CD4-positive, alpha-beta T cell (primary cell): ENCODE measurements at places on chromosomes 13 and 19. TPM values are rescaled to one million over a fixed set of nuclear protein-coding genes. Genes with fewer than 3 reads are reported as not detected.

GFY gene
- total RNA-seq, result not detected

PLIN4 gene
- total RNA-seq, result not detected

ZNF296 gene
- 2.4 TPM for total RNA-seq

CATSPERD gene
- not detected for total RNA-seq

ZNF773 gene
- total RNA-seq, result 20.3 TPM

NUP58 gene
- 60.9 TPM for total RNA-seq

C1QTNF9 gene
- total RNA-seq, result not detected

F2RL3 gene
- total RNA-seq, result not detected

IRGC gene
- not detected for total RNA-seq

SULT2A1 gene
- not detected for total RNA-seq

ZNF331 gene
- total RNA-seq, result 428 TPM

IZUMO2 gene
- not detected for total RNA-seq

CLEC17A gene
- not detected for total RNA-seq

GRCh38 chr13:43428545-43429296 is 358.1 kb downstream of the ENOX1 start:
- no peak overlapping the region for H3K27ac ChIP-seq
- no peaks in the 10 kb centered on the region for H3K36me3 ChIP-seq
- no peaks in the 10 kb centered on the region for H3K4me1 ChIP-seq
- no peak for DNase-seq
- H3K4me3 ChIP-seq, result no peak overlapping the region
- no peaks in the 10 kb centered on the region for H3K27me3 ChIP-seq

GRCh38 chr13:33496336-33496735 is 210.8 kb upstream of the STARD13 start:
- DNase-seq, result no peak
- H3K4me1 ChIP-seq, result no peaks in the 10 kb centered on the region
- no peak overlapping the region for H3K27ac ChIP-seq
- H3K4me3 ChIP-seq, result no peak overlapping the region
- no peaks in the 10 kb centered on the region for H3K27me3 ChIP-seq

- peaks cover 63% of the 10 kb centered on the region for H3K4me1 ChIP-seq
- peaks cover 17% of the 10 kb centered on the region for H3K36me3 ChIP-seq
- DNase-seq, result no peak
- no peak overlapping the region for H3K27ac ChIP-seq
Measured at GRCh38 chr13:40963927-40964326, 55.2 kb downstream of the ELF1 start.

DNA sequence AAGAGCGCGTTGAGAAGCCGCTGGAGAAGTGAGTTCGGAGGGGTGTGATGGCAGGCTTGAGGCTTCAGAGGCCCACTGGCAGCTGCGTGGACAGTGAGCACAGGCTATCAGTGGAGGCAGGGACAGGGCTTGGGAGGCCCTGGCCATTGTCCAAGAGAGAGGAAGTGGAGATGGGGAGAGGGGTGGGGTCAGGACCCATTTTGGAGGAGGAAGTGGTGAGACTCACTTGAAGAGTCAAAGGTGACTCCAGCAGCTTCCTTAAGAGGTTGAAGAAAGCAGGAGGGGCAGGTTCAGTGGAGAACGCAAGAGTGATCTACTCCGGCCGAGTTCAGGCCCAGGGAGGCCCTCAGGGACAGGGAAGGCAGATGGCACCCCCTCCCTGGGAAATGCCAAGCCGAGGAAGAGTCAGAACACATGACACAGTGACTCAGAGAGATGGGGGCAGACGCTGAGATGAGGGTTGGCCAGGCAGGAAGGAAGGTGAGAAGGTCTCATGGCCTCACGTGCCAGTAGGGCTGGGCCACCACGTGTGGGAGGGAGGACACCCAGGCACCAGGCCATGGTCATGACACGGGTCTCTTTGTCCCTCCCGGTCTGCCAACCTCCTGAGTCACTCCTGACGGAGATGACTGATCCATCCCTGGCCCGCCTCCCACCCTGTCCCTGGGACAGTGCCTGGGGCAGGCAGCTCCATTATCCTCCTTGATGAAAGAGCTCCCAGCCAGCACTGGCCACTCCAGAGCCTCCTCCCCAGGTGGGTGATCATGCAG is 10.1 kb upstream of the CD22 start:
- no peaks in the 10 kb centered on the region for H3K27me3 ChIP-seq
- no peak for DNase-seq
- no peaks in the 10 kb centered on the region for H3K36me3 ChIP-seq
- no peak overlapping the region for H3K27ac ChIP-seq
- H3K4me1 ChIP-seq, result peaks cover 13% of the 10 kb centered on the region

DNA sequence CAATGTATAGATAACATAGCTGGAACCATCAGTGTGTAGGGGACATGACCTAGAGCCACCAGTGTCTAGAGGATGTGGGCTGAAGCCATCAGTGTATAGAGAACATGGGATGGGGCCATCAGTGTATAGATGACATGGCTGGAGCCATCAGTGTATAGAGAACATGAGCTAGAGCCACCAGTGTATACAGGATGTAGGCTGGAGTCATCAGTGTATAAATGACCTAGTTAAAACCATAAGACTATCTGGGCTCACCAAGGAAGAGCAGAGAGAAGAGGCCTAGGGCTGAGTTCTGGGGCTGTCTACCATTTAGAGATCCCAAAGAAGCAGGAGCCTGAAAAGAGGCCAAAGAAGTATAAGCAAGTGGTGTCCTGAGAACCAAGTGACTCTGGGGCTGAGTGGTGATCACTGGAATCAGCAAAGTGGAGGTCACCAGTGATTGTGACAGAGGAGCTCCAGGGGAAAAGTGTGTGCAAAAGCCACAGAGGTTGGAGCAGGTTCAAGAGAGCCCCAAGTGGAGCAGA is 41.0 kb downstream of the RFX2 start:
- DNase-seq, result no peak
- H3K27me3 ChIP-seq, result no peaks in the 10 kb centered on the region
- no peaks in the 10 kb centered on the region for H3K36me3 ChIP-seq
- peaks cover 25% of the 10 kb centered on the region for H3K4me1 ChIP-seq

- no peaks in the 10 kb centered on the region for H3K4me1 ChIP-seq
- H3K27me3 ChIP-seq, result no peaks in the 10 kb centered on the region
- H3K36me3 ChIP-seq, result no peaks in the 10 kb centered on the region
Measured at GRCh38 chr13:31697290-31697689, 42.0 kb upstream of the RXFP2 start.

DNA sequence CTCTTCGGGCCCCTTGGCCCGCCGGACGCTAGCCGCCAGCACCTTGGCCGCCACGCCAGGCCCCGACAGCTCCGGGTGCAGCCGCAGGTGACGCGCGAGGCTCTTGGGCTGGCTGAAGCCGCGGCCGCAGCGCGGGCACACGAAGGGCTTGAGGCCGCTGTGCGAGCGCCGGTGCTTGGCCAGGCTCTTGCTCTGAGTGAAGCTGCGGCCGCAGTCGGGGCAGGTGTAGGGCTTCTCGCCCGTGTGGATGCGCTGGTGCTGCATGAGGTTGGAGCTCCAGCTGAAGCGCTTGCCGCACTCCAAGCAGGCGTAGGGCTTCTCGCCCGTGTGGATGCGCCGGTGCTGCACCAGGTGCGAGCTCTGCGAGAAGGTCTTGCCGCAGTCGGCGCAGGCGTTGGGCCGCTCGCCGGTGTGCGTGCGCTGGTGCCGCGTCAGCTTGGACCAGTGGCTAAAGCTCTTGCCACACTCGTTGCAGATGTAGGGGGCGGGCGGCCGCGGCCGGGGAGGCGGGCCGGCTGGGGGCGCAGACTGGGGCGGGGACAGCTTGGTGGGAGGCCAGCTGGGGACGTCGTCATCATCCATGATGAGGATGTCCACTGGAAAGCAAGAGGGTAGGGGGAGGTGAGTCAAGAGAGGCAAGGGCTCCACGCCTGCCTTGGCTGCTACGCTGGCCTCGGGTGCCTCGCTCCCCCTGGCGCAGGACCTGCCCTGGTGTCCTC is 32.4 kb downstream of the ZNF787 start:
- H3K27me3 ChIP-seq, result no peaks in the 10 kb centered on the region
- H3K4me3 ChIP-seq, result no peak overlapping the region
- peaks cover 5% of the 10 kb centered on the region for H3K4me1 ChIP-seq
- no peak for DNase-seq

DNA sequence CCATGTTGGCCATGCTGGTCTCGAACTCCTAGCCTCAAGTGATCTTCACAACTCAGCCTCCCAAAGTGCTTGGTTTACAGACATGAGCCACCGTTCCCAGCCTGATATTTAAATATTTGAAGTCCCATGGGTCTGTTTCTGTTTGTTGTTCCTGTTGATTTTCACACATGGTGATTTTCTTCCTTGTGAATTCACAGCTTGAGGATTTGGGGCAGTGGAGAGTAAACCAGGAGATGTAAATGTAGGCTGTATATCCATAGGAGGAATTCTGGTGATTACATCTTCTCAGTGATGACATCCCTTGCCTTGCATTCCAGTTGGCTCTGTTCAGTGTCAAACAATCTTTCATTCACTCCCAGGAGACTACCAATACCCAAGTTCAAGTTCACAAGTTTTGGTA is 471.9 kb downstream of the KCTD12 start:
- no peaks in the 10 kb centered on the region for H3K4me1 ChIP-seq
- DNase-seq, result no peak
- no peak overlapping the region for H3K4me3 ChIP-seq
- H3K27ac ChIP-seq, result no peak overlapping the region
- H3K27me3 ChIP-seq, result no peaks in the 10 kb centered on the region

DNA sequence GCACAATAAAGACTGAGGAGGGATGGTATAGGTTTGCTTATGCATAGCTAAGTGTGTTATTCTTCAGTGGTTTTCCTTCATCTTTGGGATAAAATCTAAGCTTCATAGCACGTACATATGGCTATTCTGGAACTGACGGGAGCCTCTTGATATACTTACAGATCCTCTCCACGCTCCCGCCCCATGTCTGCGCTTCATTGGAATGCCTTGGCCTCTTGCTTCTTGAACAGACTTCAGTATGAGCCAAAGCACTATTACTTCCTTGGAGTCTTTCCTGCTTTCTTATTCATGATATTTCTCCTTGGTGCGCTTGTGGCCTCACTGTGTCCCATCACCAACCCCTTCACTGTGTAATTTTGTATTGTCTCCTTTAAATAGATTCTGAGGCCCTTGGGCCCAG is 111.1 kb upstream of the RNF113B start:
- H3K27ac ChIP-seq, result no peak overlapping the region
- no peak overlapping the region for H3K4me3 ChIP-seq
- H3K4me1 ChIP-seq, result no peaks in the 10 kb centered on the region
- H3K27me3 ChIP-seq, result no peaks in the 10 kb centered on the region

GRCh38 chr19:19661675-19662251 is 1.7 kb downstream of the ATP13A1 start:
- H3K4me1 ChIP-seq, result peaks cover 54% of the 10 kb centered on the region
- H3K27me3 ChIP-seq, result no peaks in the 10 kb centered on the region
- H3K4me3 ChIP-seq, result peak overlapping the region; percentile 94
- peaks cover 30% of the 10 kb centered on the region for H3K36me3 ChIP-seq
- H3K27ac ChIP-seq, result peak overlapping the region; percentile 96

- peaks cover 66% of the 10 kb centered on the region for H3K4me1 ChIP-seq
- H3K27me3 ChIP-seq, result no peaks in the 10 kb centered on the region
- no peak overlapping the region for H3K27ac ChIP-seq
- peaks cover 13% of the 10 kb centered on the region for H3K36me3 ChIP-seq
- DNase-seq, result peak; percentile 73
- peak overlapping the region; percentile 49 for H3K4me3 ChIP-seq
Measured at GRCh38 chr19:54162241-54162805, 2.8 kb upstream of the LENG1 start.

- no peak for DNase-seq
- no peak overlapping the region for H3K27ac ChIP-seq
- H3K36me3 ChIP-seq, result no peaks in the 10 kb centered on the region
- no peak overlapping the region for H3K4me3 ChIP-seq
Measured at GRCh38 chr13:30079501-30079900, 227.8 kb downstream of the KATNAL1 start.

DNA sequence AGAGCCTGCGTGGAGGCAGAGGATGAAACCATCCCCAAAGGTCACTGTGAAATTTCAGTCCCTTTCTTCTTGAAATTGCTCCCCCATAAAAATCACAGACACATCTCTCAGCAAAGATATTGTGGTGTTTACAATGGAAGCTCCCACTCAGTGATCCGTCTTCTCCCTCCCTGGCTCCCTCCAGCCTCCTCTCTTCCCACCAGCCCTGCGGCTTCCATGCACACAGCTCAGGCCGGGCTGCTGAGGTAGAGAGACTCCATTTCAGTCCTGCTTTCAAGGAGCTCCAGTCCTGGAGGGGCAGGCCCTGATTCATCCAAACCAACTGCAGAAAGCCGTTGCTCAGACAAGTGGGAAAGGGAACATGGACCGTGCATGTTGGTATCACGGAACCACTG is 24.0 kb upstream of the MIER2 start:
- H3K36me3 ChIP-seq, result no peaks in the 10 kb centered on the region
- no peak overlapping the region for H3K4me3 ChIP-seq
- peaks cover 5% of the 10 kb centered on the region for H3K27me3 ChIP-seq
- H3K4me1 ChIP-seq, result no peaks in the 10 kb centered on the region

GRCh38 chr19:16614941-16615340 is 13.1 kb downstream of the MED26 start:
- peaks cover 74% of the 10 kb centered on the region for H3K4me1 ChIP-seq
- no peak for DNase-seq
- H3K27ac ChIP-seq, result no peak overlapping the region
- H3K36me3 ChIP-seq, result peaks cover 2% of the 10 kb centered on the region
- H3K27me3 ChIP-seq, result no peaks in the 10 kb centered on the region
- no peak overlapping the region for H3K4me3 ChIP-seq
